T-helper 17 cell (primary cell): ENCODE measurements at places on chromosomes 11 and 22.

DNA sequence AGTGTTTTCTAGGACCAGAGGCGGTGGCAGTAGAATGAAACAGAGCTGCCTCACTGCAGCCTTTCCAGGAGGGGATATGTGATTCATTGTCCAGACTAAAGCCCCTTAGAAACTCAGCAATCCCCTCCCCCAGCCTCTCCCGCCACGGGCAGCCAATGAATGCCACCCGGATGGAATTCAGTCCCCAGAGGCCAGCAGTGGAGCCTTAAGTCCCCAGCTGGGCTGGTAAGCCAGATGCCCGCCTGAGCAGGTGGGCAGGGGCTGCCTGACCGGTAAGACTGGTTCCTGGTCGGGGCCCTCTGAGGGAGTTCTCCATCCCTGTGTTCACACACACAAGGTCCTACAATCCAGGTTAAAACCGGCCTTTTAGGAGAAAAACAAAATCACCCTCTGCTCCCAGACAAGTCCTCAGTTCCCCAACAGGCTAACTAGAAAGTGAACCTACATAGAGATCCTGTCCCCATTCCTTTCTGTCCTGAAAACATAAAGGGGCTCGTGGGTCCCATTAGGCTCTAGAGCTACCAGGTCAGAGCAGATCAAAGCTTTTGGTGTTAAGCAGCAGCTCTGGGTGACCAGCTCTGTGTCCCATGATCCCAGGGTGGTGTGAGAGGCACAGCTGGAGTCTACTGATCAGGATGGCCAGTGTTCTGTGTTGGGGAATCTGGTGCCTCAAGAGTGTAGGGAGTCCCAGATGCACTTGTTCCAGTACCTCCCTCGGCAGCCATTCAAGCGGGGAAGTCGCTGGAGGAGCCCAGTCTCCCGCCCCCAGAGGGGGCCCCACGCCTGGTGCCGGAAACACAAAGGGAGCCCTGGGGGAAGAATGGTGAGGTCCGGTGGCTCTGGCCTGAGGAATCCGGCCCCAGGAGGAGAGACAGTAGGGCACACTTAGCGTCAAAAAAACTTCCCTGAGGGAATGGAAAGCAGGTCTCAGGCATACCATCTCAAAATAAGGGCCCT is 2.6 kb downstream of the PATZ1 start:
- DNase-seq: no peak

DNA sequence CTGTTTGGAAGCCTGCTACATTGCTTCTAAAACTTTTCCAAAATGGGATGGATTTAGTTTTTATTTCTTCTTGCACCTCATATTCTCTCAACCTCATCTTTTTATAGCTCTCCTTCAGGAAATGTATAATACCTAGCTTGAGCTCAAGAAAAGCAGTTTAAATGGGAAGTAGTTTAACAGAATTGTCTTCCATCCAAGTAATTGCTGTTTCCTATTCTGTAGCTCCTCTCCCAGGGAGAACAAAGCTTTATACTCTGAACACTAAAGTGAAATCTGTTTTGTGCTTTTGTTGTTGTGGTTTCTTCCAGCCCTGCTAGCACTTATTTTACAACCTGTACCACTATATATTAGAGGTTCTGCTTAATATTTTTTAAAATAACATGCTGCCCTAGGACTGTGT is 83.2 kb upstream of the HORMAD2 start:
- DNase-seq: no peak

- DNase-seq: no peak
These were observed 258.9 kb downstream of the DYNC2H1 start for GRCh38 chr11:103368145-103368544.

DNA sequence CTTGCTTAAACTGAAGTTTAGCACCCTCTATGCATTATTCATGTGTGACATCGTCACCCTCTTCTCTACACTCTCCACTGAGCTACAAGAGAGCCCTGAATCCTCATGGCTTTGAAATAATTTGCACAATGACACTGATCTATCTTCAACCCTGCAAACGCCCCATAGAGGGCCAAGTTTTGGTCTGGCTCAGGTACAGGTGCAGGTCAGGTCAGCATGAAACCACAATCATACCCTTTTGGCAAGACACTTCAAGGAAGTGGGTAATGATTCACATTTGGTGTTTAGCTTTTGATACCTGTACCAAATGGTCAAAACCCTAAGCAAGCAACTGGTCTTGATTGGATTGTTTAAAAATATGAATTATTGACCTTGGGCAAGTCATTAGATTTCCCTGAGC is 122.2 kb upstream of the CADM1 start:
- no peak for DNase-seq

GRCh38 chr11:58574881-58575280 is 775 bp downstream of the LPXN start:
- DNase-seq: no peak

- no peak for DNase-seq
These were observed 6.3 kb downstream of the MS4A12 start for GRCh38 chr11:60498853-60499252.

DNA sequence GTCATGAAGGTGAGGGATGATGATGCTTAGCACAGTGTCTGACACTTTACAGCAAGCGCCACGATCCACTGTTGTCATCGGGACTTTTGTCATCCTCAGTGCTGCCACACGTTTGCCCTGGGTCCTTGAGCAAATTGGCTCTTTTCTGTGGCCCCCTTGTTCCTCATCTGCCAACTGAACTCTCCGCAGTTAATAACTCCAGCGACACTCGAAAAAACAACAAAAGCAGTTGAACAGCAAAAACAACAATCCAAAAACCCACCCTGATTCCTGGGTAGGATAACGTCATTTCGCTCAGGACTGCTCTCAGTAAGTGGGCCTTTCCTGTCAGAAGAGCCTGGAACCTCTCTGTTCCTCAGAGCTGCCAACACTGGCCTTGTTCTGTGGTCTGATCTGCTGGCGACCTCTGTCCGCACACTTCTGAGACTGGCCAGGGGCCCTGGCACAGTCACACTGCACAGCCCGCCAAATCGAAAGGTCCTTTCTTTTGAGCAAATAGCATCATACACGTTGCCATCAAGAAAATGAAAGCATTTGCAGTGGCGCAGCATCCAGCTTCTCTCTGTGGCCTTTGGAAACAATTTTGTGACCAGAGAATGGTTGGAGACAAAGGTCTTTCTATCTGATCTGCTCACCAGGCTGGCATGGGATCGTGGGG is 79.9 kb upstream of the SYT13 start:
- DNase-seq: no peak

- DNase-seq: no peak
These were observed 378.1 kb downstream of the CADM1 start for GRCh38 chr11:115126092-115126491.

DNA sequence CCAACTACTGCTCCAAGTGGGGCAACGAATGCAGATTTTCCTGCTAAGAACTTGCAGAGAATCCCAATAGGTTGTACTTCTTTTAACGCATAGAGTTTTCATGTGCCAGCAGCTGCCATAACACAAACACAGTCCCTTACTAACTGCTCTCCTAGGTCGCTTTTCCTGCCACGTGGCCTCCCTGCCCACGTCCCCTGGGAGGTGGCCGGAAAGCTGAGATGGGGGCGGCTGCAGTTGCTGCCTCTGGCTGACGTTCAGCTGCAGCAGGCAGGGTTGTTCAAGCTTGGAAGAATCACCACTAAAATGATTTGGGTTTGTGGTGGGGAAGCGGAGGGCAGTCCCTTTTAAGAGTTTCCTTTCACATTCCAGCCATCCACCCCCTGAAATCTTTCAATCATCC is 39.3 kb downstream of the ZNF202 start:
- DNase-seq: no peak

- DNase-seq: no peak
These were observed 19.4 kb upstream of the SNX32 start for GRCh38 chr11:65814131-65814985.

- DNase-seq: no peak
These were observed 1.5 kb upstream of the PHRF1 start for GRCh38 chr11:574632-575312.

DNA sequence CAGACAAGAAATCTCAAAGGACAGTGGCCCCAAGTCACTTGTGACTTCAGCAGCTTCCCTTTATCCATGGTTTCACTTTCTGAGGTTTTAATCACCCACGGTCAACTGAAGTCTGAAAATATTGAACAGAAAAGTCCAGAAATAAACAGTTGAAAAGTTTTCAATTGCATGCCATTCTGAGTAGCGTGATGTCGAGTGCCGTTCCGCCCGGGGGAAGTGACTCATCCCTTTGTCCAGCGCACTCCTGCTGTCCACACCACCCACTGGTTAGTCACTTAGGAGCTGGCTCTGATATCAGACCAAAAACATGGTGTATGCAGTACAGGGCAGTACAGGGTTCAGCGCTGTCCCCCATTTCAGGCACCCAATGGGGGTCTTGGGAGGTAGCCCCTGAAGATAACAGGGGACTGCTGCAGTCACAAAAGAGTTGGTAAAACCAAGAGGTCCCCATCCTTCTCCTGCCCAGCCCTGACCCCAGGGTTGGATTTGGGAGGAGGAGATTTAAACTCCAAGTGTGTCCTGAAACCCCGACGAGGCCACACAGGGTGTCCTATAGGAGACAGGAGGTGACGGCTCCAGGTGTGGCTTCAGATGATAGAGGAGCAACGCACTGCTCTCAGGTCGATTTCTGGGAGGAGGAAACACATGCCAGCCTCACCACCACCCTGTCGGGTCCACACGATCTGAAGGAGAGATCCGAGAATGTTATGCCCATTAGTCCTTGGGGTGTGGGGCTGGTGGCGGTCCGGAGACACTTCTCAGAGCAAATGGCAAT is 390.1 kb downstream of the CTTN start:
- no peak for DNase-seq

GRCh38 chr11:128153697-128154048 is 433.7 kb downstream of the ETS1 start:
- DNase-seq: no peak

- DNase-seq: peak; percentile 34
These were observed 15.7 kb upstream of the CCDC179 start for GRCh38 chr11:22875869-22876473.

- DNase-seq: no peak
These were observed 77.4 kb upstream of the SHANK2 start for GRCh38 chr11:71329786-71330185.

DNA sequence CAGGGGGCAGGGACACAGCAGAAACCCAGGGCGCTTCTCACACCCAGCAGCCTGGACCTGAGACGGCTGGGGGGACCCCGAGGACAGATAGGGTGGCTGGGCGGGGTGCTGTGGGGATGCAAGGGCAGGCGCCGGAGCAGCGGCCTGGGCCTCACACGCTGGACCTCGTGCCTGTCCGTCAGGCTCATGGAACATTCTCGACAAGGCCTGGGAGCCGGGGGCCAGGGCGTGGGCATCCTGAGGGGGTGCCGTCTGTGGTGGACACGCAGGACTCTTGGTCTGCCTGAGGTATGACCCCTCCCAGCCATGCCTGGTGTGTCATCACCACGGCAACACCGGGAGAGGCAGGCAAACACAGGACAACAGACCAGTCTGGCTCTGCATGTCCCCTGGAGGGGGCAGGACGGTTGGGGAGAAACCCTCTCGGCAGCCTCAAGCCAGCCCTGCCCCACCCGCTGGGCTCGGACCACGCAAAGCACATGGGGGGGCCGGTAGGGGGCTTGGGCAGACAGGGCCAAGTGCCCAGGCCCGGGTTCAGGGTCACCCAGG is 21.4 kb downstream of the MRPL23 start:
- no peak for DNase-seq

- no peak for DNase-seq
These were observed 1862.4 kb upstream of the RAG2 start for GRCh38 chr11:38460429-38460828.

- no peak for DNase-seq
These were observed 43.7 kb downstream of the OR8B12 start for GRCh38 chr11:124499711-124500110.

DNA sequence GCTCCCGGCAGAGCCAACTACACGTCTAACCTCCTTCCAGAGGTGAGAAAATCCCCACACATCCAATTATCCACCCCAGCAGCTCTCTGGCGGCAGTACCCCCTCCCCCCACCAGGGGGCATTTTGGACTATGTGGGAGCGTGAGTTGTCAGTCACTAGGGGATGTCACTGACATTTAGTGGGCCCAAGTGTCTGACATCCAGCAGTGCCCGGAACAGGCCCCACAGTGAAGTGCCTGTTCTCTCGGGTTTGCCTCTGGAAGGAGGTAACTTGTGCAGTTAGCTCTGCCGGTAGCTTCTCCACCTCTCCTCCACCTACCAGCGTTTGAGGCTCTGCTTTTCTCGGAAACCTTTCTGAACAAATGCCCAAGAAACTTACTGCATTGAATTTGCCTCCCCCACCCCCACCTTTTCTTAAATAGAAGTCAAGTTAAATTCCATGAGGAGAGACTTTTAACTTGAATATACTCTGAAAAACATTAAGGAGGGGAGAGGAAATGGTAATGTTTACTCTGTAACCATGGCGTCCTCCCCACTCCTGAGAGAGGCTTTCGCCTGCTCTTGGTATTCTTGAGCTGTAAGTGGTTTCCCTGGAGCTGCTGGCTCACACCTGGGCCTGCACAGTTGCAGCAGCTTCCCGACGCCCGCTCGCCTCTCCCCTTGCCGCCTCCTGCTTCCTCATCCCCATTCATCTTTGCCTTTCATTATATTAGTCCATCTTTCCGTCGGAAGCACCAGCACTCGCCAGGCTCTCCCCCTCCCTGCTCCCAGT is 112.8 kb downstream of the WNT7B start:
- DNase-seq: peak; percentile 67

- DNase-seq: no peak
These were observed 52.1 kb downstream of the LHFPL7 start for GRCh38 chr22:24894220-24894975.

DNA sequence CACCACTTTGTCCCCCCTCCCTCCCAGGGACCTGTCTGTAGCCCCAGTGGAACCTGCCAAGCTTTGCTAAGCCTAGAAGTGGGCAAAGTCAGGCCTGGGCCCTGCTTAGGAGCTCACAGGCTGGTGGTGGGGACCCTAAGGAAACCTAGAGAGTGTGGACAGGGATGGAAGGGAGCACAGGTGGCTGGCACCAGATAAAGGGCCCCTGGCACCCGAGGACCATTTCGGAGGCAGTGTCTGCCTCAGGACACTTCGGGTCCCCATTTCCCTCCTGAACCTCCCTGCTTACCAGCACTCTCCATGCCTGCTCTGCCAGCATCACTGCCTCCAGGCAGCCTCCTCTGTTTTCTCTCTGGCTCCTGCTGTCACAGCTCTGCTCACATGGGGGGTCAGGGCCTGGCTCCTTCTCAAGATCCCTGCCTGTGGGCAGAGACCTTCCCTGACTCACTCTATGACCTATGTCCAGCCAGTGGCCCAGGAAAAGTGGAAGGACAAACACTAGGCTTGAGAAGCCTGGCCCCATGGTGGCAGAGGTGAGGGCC is 13.6 kb upstream of the OMP start:
- no peak for DNase-seq

DNA sequence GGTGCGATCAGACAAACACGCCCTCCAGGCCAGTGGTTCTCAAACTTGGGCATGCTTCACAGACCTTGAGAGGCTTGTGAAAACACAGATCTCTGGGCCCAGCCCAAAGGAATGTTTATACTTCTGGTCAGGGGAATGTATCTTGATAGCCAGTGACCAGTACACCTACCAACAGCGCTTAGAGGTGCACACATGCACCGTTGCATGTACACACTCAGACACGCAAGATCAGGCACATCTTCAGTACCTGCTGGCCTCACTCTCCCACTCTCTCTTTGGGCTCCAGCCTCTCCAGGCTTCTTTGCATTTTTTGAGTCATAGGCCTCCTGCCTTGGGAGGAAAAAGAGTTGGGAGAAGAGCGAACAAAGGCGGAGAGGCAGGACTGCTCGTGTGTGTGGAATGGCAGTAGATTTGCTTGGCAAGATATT is 11.7 kb upstream of the FXYD6 start:
- DNase-seq: no peak

- peak; percentile 35 for DNase-seq
These were observed 449 bp upstream of the TOM1 start for GRCh38 chr22:35299217-35299672.

GRCh38 chr11:118916842-118917388 is 8.8 kb downstream of the BCL9L start:
- no peak for DNase-seq

GRCh38 chr11:106925245-106925644 is 93.0 kb downstream of the GUCY1A2 start:
- DNase-seq: no peak
